ENCODE measurements at places on chromosomes 7 and 10.

- DNase-seq = no peak
These were observed 66.1 kb upstream of the AQP1 start for GRCh38 chr7:30845426-30846135.

DNA sequence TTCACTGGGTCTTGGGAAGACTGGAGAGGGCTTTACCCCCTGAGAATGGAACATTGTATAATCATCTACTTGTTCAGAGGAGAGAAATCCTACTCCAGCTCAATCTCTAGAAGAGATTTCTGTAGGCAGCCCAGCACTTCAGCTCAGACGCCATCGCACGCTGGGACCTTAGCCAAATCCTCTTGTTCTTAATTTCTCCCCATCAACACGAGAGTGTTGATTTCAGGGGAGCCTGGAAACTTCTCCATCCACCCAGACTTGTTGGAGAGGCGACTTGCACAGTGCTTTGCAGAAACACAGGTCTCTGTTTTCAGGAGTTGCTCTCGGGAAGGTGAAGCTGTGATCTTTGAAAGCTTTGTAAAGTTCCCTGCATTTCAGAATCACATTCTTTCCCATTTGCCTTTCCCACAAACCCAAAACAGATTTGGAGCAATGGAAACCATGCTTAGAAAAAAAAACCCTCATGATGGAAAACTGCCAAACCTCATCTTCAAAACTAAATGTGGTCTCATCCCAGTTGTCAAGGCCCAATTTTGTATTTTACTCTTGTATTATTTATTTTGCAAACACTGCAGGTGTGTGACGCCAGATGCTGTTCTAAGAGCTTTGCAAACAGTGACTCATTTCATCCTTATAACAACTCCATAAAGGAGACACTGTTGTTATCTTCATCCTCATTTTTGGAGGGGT is 60.9 kb downstream of the CALML3 start:
- DNase-seq = no peak

- DNase-seq = no peak
These were observed 255.3 kb downstream of the FZD1 start for GRCh38 chr7:91519241-91520158.

- no peak for DNase-seq
These were observed 10.9 kb downstream of the GPR141 start for GRCh38 chr7:37694208-37695094.

DNA sequence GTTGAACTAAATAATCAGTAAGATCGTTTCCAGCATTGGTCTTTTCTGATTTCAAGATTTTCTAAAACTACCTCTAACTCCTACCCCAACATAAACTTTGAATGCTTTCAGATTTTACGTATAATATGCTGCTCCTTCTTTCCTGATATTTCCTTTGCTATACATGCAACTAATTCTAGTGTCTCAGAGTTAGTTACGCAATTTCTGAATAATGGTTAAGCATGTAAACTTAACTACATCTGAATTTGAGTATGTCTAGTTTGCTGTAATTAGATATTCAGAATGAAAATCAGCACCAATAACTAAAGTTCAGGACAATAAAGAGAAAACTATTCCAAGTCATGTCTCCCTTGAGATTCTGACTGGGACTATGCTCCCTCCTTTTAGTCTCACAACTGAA is 71.0 kb downstream of the SEMA3C start:
- no peak for DNase-seq

- no peak for DNase-seq
These were observed 467.3 kb downstream of the PTPRN2 start for GRCh38 chr7:158120316-158120715.

DNA sequence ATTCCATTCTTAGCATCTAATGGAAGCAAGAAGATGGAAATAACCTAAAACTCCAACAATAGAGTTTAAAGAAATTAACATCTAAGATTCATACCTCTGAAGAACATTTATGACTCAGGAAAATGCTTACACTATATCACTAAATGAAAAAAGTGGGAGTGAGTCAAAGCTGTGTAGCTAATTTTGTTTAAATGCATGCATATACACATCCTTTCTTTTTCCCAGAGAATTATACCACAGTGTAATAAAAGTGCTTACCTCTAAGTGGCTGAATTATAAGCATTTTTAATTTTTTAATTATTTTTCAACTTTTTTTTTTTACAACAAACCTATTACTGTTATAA is 44.3 kb downstream of the CCDC71L start:
- DNase-seq = no peak

DNA sequence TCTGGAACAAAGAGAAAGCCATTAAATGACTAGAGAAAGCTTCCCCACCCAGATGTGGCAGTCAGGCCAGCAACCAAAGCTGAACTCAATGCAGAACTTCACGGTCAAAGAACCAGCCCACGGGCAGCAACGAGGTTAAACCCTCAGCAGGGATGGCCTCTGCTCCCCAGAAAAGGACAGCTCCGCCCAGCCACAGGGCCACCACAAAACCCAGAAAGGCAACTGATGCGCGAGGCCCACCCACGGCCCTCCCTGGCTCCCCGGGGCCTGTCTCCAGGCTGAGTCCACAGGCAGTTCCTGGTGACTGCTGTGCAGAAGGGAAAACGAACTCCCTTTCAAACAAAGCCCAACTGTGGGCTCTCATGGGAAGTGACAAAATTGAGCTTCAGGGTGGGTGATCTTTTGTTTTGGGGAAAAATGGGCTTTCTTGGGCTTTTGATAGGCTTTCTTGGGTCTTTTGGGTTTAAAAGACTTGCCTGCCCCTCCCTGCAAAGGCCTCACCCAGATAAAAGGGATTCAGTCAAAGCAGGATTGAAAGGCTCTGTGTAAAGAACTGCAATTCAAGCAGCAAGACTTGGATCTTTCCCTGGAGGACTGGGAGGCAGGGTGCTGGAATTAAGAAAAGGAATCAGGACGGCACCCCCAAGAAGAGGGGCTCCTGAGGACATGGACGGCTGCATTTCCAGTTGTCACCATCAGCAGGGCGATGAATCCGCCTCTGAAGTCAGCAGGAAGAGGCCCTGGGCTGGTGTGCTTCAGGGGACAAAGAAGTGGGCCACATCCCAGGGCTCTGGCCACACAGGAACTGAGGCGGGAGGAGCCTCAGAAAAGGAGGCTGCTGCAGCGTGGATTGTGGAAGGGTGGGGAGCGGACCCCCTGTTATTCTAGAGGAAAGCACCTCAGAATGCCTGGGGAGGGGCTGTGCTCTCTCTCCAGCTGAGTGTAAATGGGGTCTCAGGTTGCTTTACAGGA is 209.9 kb downstream of the USP6NL start:
- DNase-seq = no peak

DNA sequence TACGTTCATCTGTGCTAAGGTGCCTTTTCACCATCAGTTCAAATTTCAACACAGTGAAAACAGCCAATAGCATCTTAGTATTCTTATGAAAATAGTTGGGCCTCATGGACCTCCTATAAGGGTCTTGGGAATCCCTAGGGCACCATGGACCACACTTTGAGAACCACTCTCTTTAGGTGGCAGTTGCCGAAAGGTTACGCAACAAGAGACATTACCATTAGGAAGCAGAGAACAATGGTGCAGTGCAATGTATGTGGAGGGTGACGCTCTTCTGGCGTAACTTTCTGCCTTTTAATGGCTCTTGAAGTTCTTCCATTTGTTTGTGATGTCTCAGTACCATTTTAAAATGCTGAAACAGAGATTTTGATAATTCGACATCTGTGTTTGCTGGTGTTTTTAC is 131.1 kb downstream of the CNNM2 start:
- no peak for DNase-seq

DNA sequence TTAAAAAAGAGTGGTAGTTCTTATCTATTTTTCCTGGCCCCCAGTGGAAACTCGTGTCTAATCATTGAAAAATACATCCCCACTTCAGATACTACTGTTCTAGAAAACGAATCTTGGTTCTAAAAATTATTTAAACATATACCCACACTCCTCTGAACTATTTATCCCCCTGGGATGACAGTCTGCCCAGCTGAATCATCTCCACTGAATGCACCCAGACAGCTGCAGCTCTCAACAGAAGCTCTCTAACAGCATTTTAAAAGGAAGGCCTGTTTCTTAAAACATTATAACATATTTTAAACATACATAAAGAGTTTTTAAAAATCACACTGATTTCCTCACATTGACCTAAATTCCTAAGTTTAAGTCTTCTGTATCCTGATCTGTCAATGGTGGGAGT is 544.6 kb upstream of the PHF14 start:
- no peak for DNase-seq

GRCh38 chr10:8438603-8439002 is 384.1 kb downstream of the GATA3 start:
- no peak for DNase-seq

GRCh38 chr10:95466436-95466835 is 94.7 kb downstream of the SORBS1 start:
- DNase-seq = no peak

DNA sequence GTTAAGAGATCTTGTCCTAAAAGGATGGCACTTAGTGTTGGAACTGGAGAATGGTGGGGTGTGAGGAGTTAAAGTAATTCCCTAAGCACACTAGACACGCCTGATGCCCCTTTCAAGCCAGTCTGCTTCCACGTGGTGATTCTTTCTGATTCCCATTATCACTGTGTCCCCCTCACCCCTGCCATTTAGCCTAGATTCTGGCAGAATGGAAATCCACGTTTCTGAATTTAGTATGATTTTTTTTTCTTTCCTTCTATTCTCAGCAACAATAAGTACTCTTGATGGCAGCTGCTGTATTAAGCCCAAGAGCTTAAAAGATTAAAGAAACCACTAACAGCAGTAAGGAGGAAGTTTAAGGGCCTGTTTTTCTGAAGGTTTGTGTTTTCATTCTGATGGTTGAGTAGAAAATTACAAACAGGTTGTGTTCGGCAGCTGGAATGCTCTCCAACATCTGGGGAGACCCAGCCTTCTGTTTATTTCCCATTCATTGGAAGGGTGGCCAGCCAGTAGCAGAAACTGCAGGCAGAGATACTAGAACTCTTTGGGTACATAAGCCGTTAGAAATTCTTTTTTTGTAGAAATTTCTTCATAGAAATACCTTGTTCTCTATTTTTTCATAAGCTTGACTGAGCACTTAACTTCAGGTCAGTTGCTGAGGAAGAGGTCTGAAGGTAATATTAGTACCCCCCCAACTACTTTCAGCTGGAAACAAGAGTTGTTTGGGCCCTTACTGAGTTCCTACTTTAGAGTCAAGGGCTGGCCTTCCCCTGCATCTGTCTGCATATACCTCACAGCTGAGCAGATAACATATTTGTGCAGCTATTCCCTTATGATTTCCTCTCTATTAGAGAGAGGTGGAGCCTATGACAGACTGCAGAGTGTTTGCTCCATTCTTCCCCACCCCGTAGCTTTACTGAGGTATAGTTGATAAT is 355.1 kb downstream of the AUTS2 start:
- DNase-seq = no peak

GRCh38 chr7:107982918-107983389 is 20.0 kb downstream of the LAMB1 start:
- DNase-seq = no peak

DNA sequence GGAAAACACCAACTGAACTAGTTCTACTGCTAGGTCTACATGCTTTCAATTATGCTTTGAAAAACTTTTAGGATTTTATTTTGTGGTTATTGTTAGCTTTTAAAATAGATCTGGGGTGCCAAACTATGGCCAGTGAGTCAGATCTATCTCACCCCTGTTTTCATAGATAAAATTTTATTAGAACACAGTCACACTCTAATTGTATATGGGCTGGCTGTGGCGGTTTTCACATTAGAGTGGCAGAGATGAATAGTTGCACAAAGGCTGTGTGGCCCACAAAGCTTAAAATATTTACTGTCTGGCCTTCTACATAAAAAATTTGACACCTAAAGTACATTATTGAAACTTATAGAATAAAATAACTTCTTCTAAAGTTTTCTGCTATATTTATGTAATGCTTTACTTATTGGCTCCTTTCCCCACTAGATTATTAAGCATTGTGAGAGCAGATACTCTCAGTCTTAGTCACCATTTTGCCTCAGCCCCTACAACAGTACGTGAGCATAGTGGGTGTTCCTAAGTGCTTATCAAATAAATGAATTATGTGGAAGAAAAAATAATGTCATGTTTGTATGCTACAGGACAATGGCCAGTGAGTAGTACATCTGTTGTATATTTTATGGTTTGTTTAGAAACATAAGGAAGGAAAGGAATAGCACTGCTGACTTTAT is 5.4 kb upstream of the SUV39H2 start:
- no peak for DNase-seq

GRCh38 chr7:102147008-102147407 is 139.7 kb upstream of the SH2B2 start:
- no peak for DNase-seq

- no peak for DNase-seq
These were observed 95.0 kb downstream of the DYNC1I1 start for GRCh38 chr7:95867309-95867708.

DNA sequence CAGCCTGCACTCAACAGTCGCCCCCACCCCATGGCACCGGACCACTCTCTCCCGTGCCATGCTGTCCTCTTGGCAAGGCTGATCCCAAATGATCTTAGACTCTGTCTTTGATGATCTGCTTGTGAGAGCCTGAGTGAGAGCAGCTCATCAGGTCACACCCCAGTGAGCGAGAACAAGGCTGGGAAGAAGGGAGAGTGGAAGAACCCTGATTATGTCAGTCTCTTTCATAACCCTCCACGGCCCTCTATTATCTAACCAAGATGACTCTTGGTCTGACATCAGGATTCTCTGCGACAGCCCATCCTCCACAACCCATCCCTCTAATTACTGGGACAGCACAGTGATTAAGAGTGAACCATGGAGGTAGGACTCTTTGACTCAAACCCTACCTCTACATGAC is 53.1 kb upstream of the C7orf33 start:
- no peak for DNase-seq

DNA sequence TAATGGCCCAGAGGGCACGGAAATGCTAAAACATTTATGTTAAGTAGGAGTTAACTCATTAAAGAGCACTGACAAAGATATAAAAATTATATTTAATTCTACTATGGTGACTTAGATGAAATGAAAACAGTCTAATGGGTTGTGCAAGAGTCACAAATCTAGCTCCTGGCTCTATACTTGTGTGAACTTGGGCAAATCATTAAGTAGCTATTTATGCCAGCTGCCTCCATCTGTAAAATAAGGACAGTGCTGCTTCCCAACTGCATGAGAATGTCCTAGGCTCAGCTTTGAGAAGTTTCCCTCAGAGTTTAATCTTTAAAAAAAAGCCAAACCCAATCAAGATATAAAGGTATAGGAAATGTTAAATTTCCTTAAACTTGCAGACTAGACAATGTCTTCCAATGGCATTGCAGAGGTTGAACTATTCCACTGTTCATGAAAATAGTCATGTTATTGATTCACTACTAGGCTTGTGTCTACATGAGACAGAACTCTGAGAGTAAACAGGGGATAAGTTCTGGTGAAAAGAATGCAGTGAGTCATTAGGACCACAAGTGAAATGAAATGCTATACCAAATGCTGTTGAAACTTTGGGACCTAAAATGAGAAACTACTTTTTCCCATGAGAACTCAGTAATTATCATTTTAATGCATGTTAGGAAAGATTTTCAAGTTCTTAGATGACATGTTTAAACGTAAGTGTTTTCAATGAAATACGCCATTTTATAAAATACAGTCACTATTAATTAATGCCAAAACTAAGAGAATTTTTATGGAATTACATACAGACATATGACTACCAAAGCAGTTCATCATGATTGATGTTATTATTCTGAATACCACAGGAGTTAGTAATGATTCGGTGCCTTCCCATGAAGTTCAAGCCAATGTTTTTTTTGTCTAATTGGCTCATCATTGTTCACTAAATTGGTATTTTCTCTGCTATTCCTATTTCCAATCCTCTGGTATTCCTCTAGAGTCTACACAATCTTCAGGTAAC is 84.2 kb downstream of the CDK6 start:
- DNase-seq = no peak
